CMK (cell line): ENCODE measurements at places on chromosomes 12 and 14.

DNA sequence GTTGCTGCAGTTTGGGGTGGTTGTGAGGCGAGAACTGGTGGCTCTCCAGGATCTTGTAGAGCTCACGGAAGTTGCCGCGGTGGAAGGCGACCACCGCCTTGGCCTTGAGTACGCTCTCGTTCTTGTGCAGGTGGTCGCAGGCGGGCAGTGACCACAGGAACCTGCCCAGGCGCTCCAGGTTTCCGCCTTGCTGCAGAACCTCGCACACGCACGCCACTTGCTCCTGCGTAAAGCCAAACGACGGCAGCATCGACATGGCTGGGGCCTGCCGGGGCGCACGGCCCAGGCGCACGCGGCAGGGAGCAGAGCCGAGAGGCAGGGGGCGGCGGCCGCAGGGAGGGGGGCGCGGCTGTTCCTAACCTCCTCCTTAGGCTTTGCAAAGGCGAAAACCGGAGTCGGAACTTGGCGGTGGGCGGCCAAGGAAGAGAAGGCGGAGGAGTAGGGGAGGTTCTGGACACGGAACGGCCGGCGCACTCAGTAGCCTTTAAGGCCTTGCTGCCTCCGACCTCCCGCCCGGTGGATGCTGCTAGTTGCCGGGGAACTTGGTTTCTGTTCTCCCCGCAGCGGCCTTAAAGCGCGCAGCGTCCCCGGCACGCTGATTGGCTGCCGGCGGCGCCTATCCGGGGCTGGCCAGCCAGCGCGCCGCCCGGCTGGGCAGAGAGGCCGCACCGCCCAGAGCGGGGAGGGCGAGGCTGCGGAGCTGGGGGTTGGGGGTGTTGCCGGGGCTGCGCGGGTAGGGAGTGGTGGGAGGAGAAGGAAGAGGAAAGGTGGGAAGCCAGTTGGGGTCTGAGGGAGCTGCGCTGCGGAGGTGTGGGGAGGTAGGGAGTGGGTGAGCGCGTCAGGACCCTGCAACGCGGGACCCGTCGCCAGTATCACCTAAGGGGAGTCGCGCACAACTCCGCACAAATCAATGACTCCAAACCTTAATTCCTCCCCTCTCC lies at the start of gene SIX1:
SIX1 (minus strand) TSS at position 544 of the 941 bp plus-strand sequence; CDS start at position 256, 288 bp downstream.
- no peak for DNase-seq

DNA sequence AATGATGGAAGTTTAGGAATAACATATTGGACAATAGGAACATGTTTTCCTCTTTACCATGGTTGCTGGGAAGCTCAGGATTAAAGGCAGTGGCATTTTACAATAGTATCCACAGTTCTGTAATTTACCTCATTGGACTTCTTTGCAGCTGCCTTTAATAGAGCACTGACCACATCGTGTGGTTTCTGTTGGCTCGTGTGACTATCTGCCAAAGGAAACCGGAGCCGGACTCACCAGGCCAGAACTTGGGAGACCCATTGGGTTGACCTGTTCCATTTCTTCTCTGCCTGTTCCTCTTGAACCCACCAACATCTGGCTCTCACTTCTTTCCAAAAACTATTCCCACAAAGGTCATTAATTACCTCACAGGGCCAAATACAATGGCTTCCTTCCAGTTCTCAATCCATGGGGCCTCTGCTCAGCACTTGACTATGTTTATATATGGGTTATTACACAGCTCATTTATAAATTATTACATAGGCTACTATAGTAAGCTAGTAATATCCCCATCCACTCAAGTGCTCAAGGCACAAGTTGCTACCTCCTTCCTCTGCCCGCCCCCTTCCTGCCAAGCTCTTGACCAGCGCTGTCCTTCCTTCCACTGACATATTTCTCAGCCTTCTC lies 121.5 kb upstream of the VASH1 start:
- DNase-seq: no peak

GRCh38 chr14:21066882-21067502 lies 3.1 kb upstream of the ARHGEF40 start:
- no peak for DNase-seq

DNA sequence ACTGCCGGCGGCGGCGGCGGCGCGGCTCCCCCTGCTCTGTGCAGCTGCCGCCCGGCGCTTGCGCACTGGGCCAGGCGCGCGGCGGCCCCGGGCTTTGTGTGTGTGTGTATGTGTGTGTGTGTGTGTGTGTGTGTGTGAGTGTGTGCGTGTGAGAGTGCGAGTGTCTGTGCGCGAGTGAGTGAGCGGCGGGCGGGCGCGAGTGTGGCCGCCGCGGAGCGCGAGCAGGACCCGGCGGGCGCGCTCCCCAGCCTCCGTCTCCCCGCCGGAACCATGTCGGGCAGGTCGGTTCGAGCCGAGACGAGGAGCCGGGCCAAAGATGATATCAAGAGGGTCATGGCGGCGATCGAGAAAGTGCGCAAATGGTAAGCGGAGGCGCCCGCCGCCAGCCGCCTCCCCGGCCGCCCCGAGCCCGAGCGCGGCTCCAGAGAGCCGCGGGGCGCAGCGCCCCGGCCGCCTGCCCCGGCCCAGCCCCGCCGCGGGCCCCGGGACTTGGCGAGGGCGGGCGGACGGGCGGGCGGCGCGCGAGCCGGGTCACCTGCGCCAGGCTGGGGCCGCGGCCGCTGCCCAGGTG lies at the start of gene BCL7A:
BCL7A (plus strand) TSS at position 63 of the 571 bp plus-strand sequence; CDS start at position 271, 208 bp downstream.
- peak; percentile 56 for DNase-seq
